Fibroblast of upper back skin (primary cell): ENCODE measurements at places on chromosomes 4 and X.

- DNase-seq: no peak
These were observed 84.4 kb downstream of the EFNB1 start for GRCh38 chrX:68913249-68913547.

- DNase-seq: no peak
These were observed 194.4 kb upstream of the LDB2 start for GRCh38 chr4:17092736-17093437.

DNA sequence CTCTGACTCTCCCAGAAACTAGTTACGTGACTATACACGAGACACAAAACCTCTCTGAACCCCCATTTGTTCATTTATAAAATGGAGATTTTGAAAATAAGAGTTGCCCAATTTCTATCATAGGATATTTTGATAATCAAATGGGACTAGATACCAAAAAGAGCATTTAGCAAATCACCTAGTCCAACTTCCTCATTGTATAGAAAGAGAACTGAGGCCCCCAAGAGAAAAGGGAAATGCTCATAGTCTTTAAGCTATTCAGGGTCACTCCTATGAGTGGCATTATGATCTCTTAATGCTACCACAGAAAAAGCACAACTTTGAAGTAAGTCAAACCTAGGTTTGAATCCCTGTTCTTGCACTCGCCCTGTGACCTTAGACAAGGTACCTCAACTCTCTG lies 62.7 kb downstream of the BMP15 start:
- no peak for DNase-seq

DNA sequence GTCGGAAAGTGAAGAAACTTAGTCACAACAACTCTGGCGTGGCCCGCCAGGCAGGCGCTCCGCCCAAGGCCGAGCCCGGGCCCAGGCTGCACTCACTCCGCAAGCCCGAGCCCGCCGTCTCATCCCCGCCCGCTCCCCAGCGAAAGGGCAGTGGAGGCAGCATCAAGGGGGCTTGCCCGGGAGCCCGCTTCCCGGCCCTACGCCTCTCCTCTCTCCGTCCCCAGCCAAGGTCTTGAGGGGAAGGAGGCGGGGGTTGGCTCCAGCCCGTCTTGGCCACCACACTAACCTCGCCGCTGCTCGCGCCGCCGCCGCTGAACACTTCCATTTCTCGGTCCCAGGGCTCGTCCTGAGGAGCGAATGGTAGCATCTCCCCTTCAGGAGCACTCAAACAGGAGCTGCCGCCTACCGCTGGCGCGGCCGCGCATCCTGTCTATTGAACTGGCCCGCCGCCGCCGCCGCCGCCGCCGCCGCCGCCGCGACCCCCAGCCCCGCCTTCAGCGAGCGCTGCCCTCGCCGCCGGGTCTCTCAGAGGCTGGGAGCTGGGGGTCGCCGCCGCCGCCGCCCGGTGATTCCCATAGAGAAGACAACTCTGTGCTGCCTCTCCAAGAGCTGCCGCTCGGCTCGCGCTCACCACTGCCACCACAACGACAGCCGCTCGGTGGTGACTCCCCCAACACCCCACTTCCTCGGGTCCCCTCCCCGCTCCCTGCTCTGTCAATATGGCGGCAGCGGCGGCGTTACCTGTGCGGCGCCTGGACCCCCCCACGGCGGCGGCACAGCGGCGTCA lies at the start of gene RPS6KA6:
TSS of gene RPS6KA6 (minus strand) at position 667 of the 787 bp plus-strand sequence. CDS start at position 367, 300 bp downstream.
- no peak for DNase-seq

- DNase-seq: no peak
These were observed 410.1 kb downstream of the HNRNPD start for GRCh38 chr4:81963763-81964020.

- no peak for DNase-seq
These were observed 273.2 kb upstream of the EMCN start for GRCh38 chr4:100790836-100791615.

DNA sequence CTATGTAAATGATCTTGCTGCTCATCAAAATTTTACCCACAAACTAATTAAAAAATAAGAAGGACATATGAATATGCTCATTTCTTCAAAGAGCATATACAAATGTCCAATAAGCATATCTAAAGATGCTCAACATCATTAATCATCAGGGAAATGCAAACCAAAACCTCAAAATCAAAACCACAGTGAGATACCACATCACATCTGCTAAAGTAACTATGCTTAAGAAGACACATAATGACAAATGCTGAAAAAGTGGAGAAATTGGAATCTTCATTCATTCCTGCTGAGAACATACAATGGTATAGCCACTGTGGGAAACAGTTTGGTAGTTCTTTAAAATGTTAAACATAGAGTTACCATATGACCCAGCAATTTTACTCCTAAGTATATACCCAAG lies 81.9 kb downstream of the AFF2 start:
- DNase-seq: peak; percentile 62

DNA sequence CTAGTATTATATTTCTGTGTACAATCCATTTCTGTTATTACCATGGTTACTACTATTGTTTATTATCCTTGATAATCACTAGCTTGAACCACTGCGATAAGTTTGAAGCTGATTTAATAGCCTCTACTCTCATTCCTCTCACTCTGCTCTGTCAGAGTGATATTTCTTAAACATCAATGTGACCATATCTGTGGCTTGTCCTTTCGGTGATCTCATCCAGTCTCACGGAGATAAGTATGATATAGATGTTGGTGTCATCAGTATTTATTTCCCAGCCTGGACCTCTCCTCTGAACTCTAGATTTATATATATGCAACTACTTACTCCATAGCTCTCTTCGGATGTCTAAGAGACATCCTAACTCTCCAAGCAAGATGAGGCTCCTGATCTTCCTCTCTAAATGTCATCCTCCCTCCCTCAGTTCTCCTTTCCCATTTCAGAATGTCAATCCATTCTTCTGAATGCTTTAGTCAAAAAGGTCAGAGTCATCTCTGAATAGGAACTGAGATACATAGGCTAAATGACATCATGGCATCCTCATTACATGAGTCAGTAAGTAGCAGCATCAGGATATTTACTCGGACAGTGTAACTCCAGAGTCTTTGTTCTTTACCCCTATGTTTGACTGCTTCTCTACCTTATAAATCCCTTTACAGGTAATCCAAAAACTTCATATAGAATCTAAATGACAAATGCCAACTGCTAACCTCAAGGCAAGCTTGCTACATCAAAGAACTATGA lies 129.5 kb downstream of the PACRGL start:
- DNase-seq: peak; percentile 20

DNA sequence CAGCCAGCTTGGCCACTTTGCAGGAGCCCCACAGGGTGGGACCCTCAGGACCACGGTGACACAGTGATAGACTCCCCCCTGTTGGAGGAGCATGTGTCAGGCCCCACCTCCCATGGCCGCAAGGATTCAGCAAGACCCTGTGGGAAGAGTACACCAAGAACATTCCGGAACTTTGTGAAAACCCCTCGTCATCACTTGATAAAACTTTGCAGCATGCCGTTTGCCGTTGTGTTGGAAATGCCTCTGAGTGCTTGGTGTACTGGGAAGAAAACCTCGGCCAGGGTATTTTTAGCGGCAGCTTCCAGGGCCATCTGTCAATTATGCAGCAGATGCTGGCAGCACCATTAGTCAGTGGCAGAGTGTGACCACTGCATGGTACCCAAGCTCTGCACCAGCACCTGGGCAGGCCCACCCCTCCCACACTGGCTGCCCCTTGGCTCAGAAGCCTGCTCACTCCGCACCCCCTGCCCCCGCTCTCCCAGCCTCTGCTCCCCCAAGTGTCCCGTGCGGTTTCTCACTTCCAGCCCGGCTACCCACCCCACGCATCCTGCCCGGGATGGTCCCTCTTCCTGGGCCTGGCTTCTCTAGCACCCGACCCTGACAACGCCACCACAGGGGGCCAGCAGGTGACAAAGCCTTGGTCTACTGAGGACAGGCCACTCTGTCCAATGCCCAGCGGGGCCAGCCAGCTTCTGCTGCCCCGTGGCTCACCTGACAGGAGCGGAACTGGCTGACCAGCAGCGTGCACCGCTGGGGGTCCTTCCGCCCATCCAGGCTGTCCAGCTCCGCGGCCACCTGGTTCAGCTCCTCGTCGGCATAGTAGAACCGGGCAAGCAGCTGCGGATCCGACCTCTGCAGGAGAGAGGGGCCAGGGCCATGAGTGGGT lies 65.0 kb downstream of the ZFYVE28 start:
- DNase-seq: no peak

DNA sequence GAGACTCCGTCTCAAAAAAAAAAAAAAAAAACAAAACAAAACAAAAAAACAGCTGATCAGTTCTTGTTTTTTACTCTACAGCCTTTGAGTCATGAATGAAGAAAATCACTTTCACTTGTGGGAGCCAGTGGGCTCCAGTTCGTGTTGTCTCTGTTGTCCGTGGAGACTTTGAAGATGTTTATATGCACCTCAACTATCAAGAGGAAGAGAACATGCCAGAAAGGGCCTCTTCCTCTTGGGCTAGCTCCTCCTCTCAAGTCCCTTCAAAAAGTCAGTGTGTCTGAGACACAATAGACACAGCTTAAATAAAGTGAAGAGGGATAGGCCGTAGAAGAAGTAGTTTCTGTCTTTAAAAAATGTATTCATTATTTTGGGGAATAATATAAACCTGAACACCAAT lies 182.7 kb downstream of the KDR start:
- DNase-seq: no peak

- DNase-seq: no peak
These were observed 8.4 kb upstream of the MSMO1 start for GRCh38 chr4:165319030-165319429.

DNA sequence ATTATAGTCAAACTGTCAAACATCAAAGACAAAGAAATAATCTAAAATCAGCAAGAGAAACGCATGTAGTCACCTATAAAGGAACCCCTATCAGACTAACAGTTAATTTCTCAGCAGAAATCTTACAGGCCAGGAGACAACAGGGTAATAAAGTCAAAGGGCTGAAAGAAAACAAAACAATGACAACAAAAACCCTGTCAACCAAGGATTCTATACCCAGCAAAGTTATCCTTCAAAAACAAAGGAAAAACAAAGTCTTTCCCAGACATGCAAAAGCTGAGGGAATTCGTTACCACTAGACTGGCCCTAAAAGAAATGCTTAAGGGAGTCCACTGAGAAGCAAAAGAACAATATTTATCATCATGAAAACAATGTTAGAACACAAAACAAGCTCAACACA lies 22.1 kb downstream of the TMEM154 start:
- no peak for DNase-seq

- no peak for DNase-seq
These were observed 101.8 kb downstream of the SH3KBP1 start for GRCh38 chrX:19785647-19786046.

DNA sequence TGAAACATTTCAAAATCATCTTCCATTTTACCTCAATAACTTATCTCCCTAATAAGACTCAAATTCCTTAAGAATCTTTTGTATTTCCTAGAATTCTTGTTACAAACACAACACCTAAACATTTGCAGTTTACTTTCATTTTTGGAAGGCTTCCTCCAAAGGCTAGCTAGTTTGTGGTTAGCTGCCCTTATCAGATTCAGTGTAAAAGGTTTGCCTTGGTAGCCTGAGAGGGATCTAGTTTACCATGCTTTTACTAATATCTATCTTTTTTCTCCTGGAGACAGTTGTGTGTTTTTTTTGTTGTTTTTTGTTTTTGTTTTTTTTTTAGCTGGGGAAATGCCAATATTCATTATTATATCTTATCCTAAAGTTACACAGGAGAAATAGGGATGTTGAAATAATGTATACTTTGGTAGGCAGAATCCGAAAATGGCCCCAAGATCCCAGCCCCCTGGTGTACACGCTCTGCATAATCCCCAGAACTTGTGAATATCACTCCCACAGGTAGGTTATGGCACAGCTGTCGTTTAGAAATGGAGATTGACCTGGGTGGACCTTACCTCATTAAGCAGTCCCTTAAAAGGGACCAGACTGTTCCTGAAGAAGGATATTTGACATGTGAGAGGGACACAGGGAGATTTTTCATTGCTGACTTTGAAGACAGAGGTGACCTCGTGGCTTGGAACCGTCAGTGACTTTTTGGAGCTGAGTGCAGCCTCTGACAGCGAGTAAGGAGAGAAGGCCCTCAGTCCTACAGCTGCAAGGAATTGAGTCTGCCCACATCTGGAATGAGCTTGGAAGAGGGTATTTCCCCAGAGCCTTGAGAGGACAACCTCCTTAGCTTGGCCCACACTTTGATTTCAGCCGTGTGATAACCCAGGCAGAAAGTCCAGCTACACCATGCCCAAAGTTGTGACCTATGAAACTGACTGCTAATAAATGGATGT lies 33.4 kb downstream of the SEPTIN11 start:
- DNase-seq: no peak
